Right renal pelvis (tissue), 4 donors: ENCODE measurements at places on chromosomes 6 and 20.

- no peak for DNase-seq
Measured at GRCh38 chr6:81838724-81839426, 86.4 kb upstream of the TENT5A start.

DNA sequence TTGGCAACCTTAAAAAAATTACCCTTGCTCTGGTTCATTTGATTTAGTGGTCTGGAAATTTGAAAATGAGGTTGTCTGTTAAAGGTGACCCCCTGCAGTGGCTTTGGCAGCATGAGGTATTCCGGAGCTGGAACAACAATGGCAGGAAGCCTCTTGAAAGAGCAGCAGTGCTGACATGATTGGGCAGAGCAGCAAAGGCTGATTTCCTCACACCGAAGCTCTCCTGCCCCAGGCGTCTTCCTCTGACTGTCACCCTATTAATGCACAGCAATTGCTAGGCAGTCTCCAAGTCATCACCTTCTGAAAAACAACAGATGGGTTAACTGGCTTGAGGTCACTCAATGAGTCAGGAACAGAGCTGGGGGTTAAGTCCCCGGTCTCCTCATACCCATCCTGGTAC is 241.8 kb upstream of the MMS22L start:
- DNase-seq: no peak

DNA sequence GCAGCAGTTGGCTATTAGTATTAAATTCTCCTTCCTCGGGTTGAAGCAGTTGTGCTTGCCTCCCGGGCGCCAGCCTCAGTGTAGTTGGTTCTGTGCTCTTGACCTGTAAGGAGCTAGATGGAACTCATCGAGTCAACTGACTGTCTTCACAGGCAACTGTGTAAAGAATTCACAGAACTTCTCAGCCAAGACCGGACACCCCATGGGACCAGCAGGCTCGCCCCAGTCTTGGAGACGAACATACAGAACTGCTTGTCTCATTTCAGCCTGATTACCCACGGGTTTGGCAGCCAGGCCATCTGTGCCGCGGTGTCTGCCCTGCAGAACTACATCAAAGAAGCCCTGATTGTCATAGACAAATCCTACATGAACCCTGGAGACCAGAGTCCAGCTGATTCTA is 8.5 kb downstream of the TFAP2C start:
- DNase-seq: no peak

DNA sequence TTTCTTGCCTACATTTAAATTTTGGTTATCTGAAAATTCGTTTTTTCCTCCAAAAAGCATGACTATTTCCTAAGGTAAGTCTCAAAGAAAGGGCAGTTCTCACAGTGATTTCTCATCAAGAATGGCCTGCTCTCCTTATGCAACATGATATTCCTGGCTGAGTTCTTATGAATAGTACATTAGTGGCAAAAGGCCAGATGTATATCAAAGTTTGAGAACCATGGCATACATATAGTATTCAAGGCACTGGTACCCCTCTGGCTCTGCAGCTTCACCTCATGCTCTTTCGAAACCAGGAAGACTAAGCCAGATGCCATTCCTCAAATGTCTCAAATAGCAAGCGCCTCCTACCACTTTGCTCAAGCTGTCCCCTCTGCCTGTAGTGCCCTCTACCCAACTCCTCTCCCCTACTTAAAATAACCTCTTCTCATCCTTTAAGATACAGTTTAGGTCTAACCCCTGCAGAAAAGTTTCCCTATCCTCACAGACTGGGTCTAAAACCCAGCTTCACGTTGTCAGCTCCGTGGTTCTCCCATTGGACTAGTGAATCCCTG is 280.3 kb downstream of the HACE1 start:
- no peak for DNase-seq

GRCh38 chr6:28161410-28162079 is 19.9 kb downstream of the ZKSCAN8 start:
- peak; percentile 60 for DNase-seq

- DNase-seq: no peak
Measured at GRCh38 chr20:49275216-49275615, 2.6 kb downstream of the ZNFX1 start.

GRCh38 chr6:130372786-130373185 is 7.0 kb downstream of the TMEM200A start:
- DNase-seq: no peak

- DNase-seq: no peak
Measured at GRCh38 chr6:142761756-142762155, 183.2 kb downstream of the HIVEP2 start.

DNA sequence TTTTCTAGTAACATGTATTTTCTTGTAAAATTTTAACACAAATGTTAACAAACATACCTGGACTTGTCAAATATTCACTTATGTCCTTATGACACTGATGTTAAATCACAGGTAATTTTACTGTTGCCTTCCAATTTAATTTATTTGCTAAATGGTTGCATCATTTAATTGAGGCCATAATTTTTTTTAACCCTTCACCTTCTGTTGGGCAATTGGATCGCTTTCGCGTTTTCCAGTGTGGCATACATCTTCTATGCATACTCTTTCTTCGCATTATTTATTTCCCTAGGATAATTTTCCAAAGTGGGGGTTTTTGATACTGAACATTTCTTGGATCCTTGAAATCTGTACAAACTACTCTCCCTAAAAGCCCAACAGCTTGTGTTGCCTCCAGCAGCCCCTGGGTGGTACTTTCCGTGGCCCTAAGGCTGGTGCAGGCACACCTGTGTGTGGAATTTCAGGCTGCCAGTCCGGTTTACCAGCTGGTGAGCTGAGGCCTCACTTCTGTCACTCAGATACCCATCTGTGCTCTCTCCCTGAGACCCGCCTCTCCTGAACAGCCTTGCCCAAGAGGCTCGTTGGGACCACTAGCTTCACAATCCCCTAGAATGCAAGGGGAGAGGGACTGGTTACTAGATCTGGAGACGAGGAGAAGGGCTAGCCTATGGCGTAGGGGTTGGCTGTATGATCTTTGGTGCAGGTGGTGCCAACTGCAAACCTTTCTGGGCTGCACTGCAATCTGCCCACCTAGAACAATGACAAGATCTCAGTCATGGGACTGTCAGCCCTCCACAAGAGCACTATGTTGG is 11.2 kb upstream of the C20orf144 start:
- DNase-seq: no peak

- DNase-seq: no peak
Measured at GRCh38 chr6:157650801-157651200, 172.2 kb upstream of the SNX9 start.

- DNase-seq: no peak
Measured at GRCh38 chr20:8766868-8767390, 302.0 kb upstream of the PLCB4 start.
